ENCODE measurements at places on chromosomes 1 and 21. TPM values are rescaled to one million over a fixed set of nuclear protein-coding genes. Genes with fewer than 3 reads are reported as not detected.

DNA sequence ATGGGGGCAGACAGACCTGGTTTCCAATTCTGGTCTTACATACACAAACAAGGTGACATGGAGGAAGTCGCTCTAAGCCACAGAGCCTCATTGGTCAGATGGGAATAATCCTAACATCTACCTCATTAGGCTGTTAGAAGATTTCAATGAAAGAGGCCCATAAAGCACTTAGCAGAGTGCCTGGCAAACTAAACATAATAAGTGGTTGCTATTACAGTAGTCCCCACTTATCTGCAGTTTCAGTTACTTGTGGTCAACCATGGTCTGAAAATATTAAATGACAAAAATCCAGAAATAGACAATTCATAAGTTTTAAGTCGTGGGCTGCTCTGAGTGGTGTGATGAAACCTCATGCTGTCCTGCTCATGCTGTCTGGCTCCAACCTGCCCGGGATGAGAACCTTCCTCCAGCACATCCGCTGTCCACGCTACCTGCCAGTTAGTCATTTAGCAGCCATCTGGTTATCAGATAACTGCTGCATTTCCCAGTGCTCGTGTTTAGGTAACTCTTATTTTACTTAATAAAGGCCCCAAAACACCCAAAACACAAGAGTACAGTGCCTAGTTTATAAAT lies 112.3 kb downstream of the DDX20 start:
- H3K27ac ChIP-seq = no peak overlapping the region
- H3K4me3 ChIP-seq = no peak overlapping the region
- no peaks in the 10 kb centered on the region for H3K27me3 ChIP-seq

- H3K4me3 ChIP-seq = no peak overlapping the region
- no peak overlapping the region for H3K27ac ChIP-seq
- no peaks in the 10 kb centered on the region for H3K4me1 ChIP-seq
- no peaks in the 10 kb centered on the region for H3K36me3 ChIP-seq
- no peak for DNase-seq
- no peaks in the 10 kb centered on the region for H3K27me3 ChIP-seq
These were observed 25.3 kb upstream of the DPH5 start for GRCh38 chr1:101050869-101051268.

GRCh38 chr1:228830185-228830953 lies 95.1 kb downstream of the RHOU start:
- no peak overlapping the region for H3K4me3 ChIP-seq
- H3K4me1 ChIP-seq = no peaks in the 10 kb centered on the region
- H3K27me3 ChIP-seq = no peaks in the 10 kb centered on the region
- DNase-seq = no peak
- no peaks in the 10 kb centered on the region for H3K36me3 ChIP-seq

The PTPN7 gene
- 43.0 TPM for polyA plus RNA-seq

- DNase-seq = peak; percentile 92
- H3K4me1 ChIP-seq = peaks cover 42% of the 10 kb centered on the region
- H3K27ac ChIP-seq = no peak overlapping the region
- no peaks in the 10 kb centered on the region for H3K36me3 ChIP-seq
- no peaks in the 10 kb centered on the region for H3K27me3 ChIP-seq
These were observed 2.4 kb downstream of the BLACAT1 start for GRCh38 chr1:205453466-205453865.

DNA sequence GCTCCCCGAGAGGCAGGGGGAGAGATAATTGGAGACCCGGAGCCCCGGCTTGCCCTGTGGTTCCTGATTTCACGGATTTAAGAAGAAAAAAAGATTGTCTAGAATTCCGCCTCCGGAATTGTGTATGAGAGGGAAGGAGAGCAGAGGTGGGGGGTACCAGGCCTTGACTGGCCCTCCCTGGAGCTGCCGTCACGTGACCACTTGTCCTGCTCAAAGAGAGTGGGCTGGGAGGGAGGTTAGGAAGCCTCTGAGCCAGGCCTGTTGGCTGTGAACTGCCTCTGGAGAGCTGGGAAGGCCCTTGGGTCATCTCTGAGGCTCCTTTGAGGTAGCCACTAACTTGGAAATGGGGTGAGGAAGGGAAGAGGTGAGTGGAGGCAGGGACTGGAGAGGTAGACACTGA lies 106.5 kb downstream of the GRIK3 start:
- no peaks in the 10 kb centered on the region for H3K36me3 ChIP-seq
- DNase-seq = no peak
- no peak overlapping the region for H3K4me3 ChIP-seq
- H3K27ac ChIP-seq = no peak overlapping the region
- peaks cover 7% of the 10 kb centered on the region for H3K4me1 ChIP-seq

The ADAM30 gene
- 52.6 TPM for polyA plus RNA-seq

DNA sequence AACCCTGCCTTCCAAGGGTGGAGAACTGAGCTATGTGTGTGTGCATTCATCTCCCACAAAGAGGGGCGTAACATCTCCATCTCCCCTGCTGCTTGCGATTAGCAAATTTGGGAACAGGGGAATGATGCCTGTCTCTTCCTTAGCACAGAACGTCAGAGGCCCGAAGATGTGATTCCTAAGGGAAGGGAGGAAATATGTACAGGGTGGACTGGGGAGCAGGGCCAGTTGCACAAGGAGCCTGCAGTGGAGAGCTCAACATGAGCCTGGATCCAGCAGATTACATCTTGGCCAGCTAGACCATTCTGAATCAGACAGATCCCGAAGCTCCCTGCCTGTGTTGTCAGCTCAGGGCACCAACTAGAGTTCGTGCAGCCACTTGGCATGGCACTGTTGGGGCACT lies 118.1 kb downstream of the NGF start:
- DNase-seq = no peak
- peaks cover 5% of the 10 kb centered on the region for H3K4me1 ChIP-seq
- H3K27ac ChIP-seq = no peak overlapping the region
- H3K27me3 ChIP-seq = no peaks in the 10 kb centered on the region

DNA sequence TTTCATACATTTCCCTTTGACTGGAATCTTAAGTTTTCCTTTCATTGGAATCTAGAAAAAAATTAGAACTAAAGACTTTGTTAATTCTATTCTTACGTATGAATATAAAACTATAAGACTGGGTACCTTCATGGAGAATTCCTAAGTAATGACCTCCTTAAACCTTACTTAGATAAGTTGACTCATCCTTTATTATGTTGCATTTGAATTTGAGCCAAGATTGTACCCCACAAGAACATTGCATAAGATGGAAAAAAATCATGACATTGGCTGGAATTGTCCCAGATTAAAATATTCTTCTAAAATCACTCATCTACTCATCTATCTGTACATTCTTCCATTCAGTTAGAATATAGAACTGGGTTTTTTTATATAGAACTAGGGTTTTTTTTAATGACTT lies 137.4 kb downstream of the C1orf21 start:
- H3K27ac ChIP-seq = no peak overlapping the region
- no peaks in the 10 kb centered on the region for H3K27me3 ChIP-seq
- H3K4me3 ChIP-seq = no peak overlapping the region
- H3K4me1 ChIP-seq = no peaks in the 10 kb centered on the region
- H3K36me3 ChIP-seq = no peaks in the 10 kb centered on the region
- no peak for DNase-seq

The SLFNL1 gene
- polyA plus RNA-seq = 85.4 TPM

- H3K27ac ChIP-seq = no peak overlapping the region
- H3K27me3 ChIP-seq = no peaks in the 10 kb centered on the region
- H3K36me3 ChIP-seq = no peaks in the 10 kb centered on the region
- peak; percentile 78 for DNase-seq
These were observed 147.0 kb downstream of the GABPA start for GRCh38 chr21:25881524-25882376.

DNA sequence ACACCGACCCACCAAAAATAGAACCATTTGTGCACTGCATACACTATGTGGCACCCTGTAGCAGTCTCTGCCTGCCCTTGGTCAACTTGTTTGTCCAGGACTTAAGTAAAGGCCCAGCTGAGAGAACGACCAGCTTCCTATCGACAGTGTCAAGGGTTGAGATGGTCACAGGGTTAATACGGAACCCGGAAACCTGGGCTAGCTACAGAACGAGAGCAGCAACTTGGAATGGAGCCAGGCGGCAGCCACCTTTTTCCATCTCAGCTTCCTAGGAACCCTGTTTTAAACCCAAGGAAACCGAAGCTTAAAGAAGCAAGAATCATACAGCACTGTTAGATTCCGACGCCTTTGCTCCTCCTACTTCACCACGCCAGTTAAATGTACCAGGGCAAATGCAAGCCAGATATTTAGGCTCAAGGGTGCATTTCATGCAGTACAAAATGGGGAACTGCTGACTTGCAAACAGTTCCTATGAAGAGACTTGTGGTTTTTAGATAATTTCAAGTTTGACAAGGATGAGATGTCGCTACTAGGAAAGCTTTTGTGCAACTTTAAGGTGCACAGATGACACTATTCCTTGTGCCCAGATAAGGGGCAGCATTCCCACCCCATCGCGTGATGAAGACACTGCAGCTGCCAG lies 35.5 kb downstream of the SLC66A1 start:
- peaks cover 26% of the 10 kb centered on the region for H3K4me1 ChIP-seq
- no peaks in the 10 kb centered on the region for H3K36me3 ChIP-seq
- H3K27ac ChIP-seq = no peak overlapping the region
- DNase-seq = no peak
- H3K27me3 ChIP-seq = no peaks in the 10 kb centered on the region

DNA sequence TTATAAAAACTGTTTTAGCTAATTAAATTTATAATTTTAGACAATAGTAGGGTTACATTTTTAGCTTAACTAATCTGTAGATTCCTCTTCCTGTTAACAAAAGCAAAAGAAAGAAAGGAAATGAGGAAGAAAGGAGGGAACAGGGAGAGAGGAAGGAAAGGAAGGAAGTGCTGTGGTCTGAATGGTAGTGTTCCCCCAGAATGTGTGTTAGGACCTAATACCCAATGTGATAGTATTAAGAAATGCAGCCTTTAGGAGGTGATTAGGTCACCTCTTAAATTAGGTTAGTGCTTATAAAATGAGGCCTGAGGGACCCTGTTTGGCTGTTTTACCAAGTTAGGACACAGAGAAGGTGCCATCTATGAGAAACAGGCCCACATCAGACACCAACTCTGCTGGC lies 136.9 kb upstream of the SAMSN1 start:
- DNase-seq = no peak
- no peak overlapping the region for H3K27ac ChIP-seq
- no peaks in the 10 kb centered on the region for H3K36me3 ChIP-seq
- no peaks in the 10 kb centered on the region for H3K27me3 ChIP-seq
- no peak overlapping the region for H3K4me3 ChIP-seq
- no peaks in the 10 kb centered on the region for H3K4me1 ChIP-seq

- H3K4me3 ChIP-seq = no peak overlapping the region
- H3K27ac ChIP-seq = peak overlapping the region; percentile 69
- H3K36me3 ChIP-seq = no peaks in the 10 kb centered on the region
- peak; percentile 70 for DNase-seq
- H3K27me3 ChIP-seq = no peaks in the 10 kb centered on the region
These were observed 68.3 kb downstream of the DHRS3 start for GRCh38 chr1:12549460-12550349.

DNA sequence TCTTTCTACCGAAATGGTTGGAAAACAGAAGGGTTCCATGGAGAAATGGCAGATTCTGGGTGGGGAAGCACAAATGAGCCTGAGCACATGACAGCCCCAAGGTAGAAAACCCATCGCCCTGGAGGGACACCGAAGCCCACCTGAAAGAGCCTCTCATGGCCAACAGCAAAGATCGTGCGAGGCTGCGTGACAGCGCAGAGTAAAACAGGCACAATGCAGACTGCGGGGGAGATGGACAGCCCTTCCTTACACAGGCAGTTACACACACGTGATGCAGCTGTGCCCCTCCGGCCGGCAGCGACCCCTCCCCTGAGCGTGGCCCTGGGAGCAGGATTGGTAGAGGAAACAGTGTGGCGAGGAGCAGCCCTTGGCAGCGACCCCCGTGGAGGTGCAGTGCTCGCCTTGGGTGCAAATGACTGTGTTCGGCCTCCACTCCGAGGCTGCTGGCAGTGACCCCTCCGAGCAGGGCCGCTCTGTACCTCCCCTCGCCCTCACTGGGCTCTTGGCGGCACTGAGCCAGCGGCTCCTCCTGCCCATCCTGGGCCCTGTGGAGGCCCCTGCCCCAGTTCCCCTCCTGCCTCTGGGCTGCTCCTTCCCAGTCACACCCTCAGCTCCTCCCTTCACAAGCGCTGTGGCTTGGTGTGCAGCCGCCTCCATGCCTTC lies 120.9 kb upstream of the COL6A1 start:
- H3K4me3 ChIP-seq = no peak overlapping the region
- H3K27me3 ChIP-seq = no peaks in the 10 kb centered on the region
- no peaks in the 10 kb centered on the region for H3K4me1 ChIP-seq
- H3K36me3 ChIP-seq = no peaks in the 10 kb centered on the region
- peak; percentile 1 for DNase-seq

- H3K36me3 ChIP-seq = no peaks in the 10 kb centered on the region
- no peak overlapping the region for H3K27ac ChIP-seq
- H3K4me3 ChIP-seq = no peak overlapping the region
- DNase-seq = no peak
These were observed 22.4 kb downstream of the EDN2 start for GRCh38 chr1:41461790-41462679.

- no peaks in the 10 kb centered on the region for H3K27me3 ChIP-seq
- no peaks in the 10 kb centered on the region for H3K36me3 ChIP-seq
- peak; percentile 78 for DNase-seq
- H3K4me1 ChIP-seq = no peaks in the 10 kb centered on the region
- peak within 1 kb of the TSS; percentile 75 for H3K4me3 ChIP-seq
- H3K27ac ChIP-seq = peak within 1 kb of the TSS; percentile 53
These were observed at the start of gene AGBL4 for GRCh38 chr1:50023292-50024159. AGBL4 (minus strand) TSS chr1:50023954.

- H3K27ac ChIP-seq = no peak overlapping the region
- no peak for DNase-seq
- no peaks in the 10 kb centered on the region for H3K36me3 ChIP-seq
These were observed 41.9 kb downstream of the C21orf91 start for GRCh38 chr21:17777072-17777765.

The GJA9 gene
- polyA plus RNA-seq = 3.4 TPM

DNA sequence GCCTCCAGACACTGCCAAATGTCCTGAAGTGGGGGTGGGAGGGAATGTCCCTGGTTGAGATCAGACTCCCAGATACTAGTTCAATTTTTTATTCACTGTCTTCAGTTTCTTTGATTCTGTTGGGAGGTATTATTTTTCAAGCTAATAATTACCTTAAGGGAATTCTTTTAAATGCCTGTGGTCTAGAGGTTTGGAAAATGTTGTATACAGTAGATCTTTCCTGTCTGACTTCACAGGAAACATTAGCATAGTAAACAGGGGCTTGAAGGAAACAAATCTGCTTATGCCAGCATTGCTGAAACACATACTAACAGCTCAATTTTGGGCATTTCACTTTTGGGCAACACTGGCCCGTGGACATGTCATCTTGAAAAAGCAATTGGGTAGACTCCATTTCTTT lies 84.3 kb upstream of the HP1BP3 start:
- H3K27ac ChIP-seq = no peak overlapping the region
- H3K4me1 ChIP-seq = no peaks in the 10 kb centered on the region
- DNase-seq = no peak

The CYB5RL gene
- polyA plus RNA-seq = 6.3 TPM
